ENCODE measurements at places on chromosomes 5 and 9.
A peak's percentile ranks its signal among the peaks of the same experiment; 100 is the strongest.

DNA sequence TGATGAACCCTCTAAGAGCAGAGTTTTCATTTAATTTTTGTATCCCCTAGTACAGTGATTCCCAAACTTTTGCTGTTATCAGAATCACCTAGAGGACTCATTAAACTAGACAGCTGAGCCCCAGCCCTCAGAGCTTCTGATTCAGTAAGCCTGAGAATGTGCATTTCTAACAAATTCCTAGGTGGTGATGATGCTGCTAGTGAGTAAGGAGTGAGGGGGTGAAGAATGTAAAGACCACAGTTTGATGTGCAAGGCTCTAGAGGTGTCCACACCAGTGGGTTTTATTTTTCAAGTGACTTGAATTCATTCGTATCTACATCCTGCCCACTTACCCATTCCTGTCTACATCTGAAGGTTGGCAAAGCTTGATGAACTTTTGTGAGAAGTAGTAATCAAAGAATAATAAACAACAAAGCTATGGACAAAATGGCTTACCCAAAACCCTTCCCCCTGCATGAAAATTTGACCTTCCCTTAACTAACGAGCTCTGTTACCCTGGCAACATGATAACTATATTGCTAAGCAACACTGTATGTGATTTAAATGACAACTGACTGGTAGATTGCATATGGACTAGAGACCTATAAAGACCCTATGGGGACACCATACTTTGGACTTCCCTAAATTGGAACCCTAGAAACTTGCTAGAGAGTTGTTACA lies 35.2 kb downstream of the DTWD2 start:
- no peak for DNase-seq

- no peak for DNase-seq
Measured at GRCh38 chr5:141672071-141672840, 9.8 kb downstream of the ARAP3 start.

- no peak for DNase-seq
Measured at GRCh38 chr9:9117866-9118265, 1318.3 kb upstream of the DMAC1 start.

GRCh38 chr5:100566382-100567141 lies 31.4 kb downstream of the FAM174A start:
- no peak for DNase-seq

- no peak for DNase-seq
Measured at GRCh38 chr5:83388608-83389007, 82.9 kb upstream of the VCAN start.

- no peak for DNase-seq
Measured at GRCh38 chr5:68299575-68299974, 84.0 kb downstream of the PIK3R1 start.

- DNase-seq = peak; percentile 14
Measured at GRCh38 chr5:178895615-178896571, at the start of gene ZFP2. Gene ZFP2, plus strand, starts transcription at chr5:178895913. Its CDS starts 35,401 bp downstream, at chr5:178931314.

- DNase-seq = no peak
Measured at GRCh38 chr5:77641963-77642737, 3.6 kb upstream of the OTP start.

GRCh38 chr5:111730659-111731382 lies 26.2 kb downstream of the NREP start:
- DNase-seq = no peak

- DNase-seq = no peak
Measured at GRCh38 chr5:7018198-7018597, 305.0 kb downstream of the TENT4A start.

- no peak for DNase-seq
Measured at GRCh38 chr9:7289773-7290172, 509.8 kb downstream of the DMAC1 start.

DNA sequence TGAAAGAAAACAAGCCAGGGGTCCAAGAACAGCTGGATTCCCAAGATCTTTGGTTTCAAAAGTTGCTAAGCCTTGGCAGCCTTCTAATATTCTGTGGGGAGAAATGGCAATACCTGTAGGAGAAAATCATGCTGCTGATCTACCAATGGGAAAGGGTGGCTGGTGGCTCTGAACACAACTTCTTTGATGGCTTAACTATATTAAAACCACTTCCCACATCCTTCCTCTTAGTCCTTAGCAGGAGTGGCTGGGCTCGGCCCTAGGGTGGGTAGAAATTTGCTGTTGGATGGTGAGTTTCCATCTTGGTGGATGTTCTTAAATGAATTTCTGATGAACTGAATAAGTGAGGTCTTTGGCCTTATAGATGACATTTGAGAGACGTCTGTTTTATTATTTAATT lies 19.5 kb upstream of the FBXL7 start:
- DNase-seq = no peak

GRCh38 chr9:33750307-33750838 lies 45.0 kb upstream of the PRSS3 start:
- no peak for DNase-seq

GRCh38 chr5:150153957-150154617 lies 1.6 kb downstream of the PDGFRB start:
- DNase-seq = peak; percentile 21

DNA sequence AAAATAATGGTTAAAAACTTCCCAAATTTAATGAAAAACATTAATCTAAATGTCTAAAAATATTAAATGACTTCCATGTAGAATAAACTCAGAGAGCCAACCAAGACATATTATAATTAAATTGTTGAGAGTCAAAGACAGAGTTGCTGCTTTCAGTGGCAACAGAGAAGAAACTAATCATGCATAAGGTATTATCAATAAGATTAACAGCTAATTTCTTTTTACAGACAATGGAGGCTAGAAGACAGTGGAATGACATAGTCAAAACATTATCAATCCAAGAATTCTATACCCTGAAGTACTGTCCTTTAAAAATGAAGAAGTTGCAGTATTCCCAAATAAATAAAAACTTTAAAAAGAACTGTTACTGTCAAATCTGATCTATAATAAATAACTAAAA lies 268.7 kb downstream of the IRX2 start:
- DNase-seq = no peak

DNA sequence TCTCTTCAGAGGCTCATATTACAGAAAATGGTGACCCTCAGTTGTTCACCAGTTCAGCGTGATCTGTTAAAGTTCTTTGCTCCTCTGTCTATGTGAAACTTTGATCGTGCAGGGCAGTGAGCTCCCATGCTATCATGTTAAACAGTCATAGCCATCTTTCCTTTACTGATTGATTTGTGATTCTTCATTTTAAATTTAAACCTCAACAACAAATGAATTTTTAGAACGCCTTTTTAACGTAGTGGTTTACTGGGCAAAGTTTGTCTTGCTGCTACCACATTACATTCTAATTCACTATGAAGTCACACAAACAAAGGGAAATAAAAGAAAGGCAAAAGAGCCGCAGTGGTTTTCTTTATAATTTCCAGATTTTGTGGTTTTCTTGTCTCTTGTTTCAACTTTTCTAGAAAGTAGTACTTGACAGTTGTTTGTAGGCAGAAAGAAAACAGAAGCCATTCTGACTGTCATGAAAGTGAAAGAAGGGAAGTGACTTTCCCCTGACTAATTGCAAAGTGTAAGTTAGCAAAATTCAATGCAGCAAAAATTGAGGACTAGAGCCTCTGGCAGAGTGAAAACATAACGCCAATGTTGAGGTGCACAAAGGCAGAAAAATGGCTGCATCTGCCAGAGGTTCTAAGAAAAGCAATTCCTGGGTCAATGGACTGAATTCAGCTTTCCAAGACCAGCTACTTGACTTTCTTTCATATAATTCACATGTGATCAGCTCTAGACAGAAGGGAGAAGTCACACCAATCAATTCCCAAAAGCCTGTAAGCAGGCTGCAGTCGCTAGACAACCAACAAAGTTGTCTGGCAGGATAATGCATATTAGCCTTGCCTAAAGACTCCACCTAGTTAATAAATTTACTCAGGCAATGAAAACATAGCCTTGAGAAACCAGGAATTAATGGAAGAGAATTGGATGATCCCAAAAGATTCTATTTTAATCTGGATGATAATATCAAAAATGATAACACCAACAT lies 7.1 kb upstream of the IFNA6 start:
- DNase-seq = peak; percentile 28

DNA sequence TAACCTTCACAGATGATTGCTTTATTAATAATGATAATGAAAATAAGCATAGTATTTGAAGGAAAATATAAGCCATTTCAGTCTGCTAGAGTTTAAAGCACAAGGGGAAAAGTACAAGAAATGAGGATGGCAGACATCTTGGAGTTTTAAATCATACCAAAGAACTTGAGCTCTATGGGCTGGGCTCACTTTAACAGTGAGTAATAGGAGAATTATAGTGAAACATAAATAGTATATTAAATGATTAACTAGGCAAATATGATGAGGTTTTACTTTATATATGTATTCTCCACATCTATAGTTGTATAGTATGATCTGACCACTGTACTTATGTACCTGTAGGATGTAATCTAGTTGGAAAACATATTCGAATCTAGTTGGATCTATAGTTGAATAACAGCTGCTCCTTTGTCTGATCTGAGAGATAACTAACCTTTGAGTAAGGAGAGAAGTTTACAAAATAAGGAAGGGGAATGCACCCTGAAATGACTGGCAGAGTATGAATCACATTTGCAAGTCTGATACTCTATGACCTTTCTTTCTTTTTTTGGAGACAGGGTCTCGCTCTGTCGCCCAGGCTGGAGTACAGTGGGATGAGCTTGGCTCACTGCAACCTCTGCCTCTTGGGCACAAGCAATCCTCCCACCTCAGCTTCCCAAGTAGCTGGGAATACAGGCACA lies 17.6 kb downstream of the MEGF9 start:
- no peak for DNase-seq

DNA sequence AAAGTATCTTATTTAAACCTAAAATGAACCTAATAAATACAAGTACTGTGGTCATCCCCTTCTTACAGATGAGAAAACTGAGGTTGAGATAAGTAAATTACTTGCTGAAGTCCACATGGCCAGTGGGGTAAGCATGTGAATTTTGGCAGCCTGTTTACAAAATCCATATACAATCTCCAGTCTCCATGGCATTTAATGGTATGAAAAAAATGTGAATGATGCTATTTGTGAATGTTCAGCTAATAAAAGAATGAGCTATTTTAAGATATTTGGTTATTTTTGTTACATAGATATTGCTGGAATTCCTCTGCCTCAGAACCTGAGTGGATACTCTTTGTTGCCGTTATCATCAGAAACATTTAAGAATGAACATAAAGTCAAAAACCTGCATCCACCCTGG lies 19.3 kb upstream of the GPR150 start:
- no peak for DNase-seq

DNA sequence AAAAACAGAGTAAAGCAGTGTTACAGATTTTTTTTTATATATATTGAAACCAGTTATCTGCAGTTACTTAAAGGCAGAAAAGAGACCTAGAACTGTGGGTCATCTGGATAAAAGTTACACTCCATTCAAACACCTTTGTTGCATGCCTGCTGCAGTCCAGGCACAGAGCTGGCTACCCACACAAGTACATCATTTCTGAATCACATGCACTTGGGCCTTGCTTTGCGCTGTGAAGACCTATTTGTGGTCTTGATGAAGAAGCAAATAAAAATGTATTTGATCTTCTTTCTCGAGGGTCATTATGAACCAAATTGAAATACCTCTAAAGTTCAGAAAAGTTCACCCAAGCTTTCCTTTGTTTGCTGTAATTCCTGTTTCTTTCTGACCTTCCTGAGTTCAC lies 503.0 kb upstream of the ZNF608 start:
- DNase-seq = no peak

- no peak for DNase-seq
Measured at GRCh38 chr9:33815781-33816180, 1.2 kb upstream of the UBE2R2 start.

GRCh38 chr5:141734501-141735229 lies 52.6 kb upstream of the ARAP3 start:
- DNase-seq = peak; percentile 58

- no peak for DNase-seq
Measured at GRCh38 chr5:149387982-149388381, 8.9 kb upstream of the IL17B start.

- DNase-seq = no peak
Measured at GRCh38 chr9:134476272-134476941, 150.2 kb downstream of the RXRA start.

- no peak for DNase-seq
Measured at GRCh38 chr5:159971931-159972461, 36.9 kb upstream of the TTC1 start.

- DNase-seq = no peak
Measured at GRCh38 chr9:131483319-131484050, 19.2 kb upstream of the POMT1 start.

GRCh38 chr9:123739387-123739786 lies 190.5 kb downstream of the DENND1A start:
- DNase-seq = no peak

GRCh38 chr9:129761901-129762369 lies 9.1 kb upstream of the PTGES start:
- DNase-seq = no peak

- no peak for DNase-seq
Measured at GRCh38 chr5:100654895-100655294, 119.7 kb downstream of the FAM174A start.

Data from activated CD4-positive, alpha-beta T cell treated with anti-CD3 and anti-CD28 coated beads, Interleukin-2, amount 10 ng/mL, durations not matched to agents 7 days and 5 days (primary cell).